A549 (cell line): ENCODE measurements at places on chromosomes 5 and 9. TPM values are rescaled to one million over a fixed set of nuclear protein-coding genes. Genes with fewer than 3 reads are reported as not detected.

The GABRB2 gene
- polyA plus RNA-seq, result not detected in 3 replicates

The GLRA1 gene
- not detected in 3 replicates for polyA plus RNA-seq

The CEP72 gene
- 10.6 to 10.8 TPM (median 10.8 TPM) in 3 replicates for polyA plus RNA-seq

The REXO4 gene
- polyA plus RNA-seq, result 30.3 to 31.7 TPM (median 31.0 TPM) in 3 replicates

The WNK2 gene
- 6.7 to 7.1 TPM (median 7.1 TPM) in 3 replicates for polyA plus RNA-seq

The AK6 gene
- 83.4 to 86.6 TPM (median 85.3 TPM) in 3 replicates for polyA plus RNA-seq

The NANS gene
- 53.3 to 58.2 TPM (median 56.8 TPM) in 3 replicates for polyA plus RNA-seq

The PPP2R2B gene
- polyA plus RNA-seq, result 0.08 to 0.13 TPM in 2 of 3 replicates, not detected in the other

The SIT1 gene
- polyA plus RNA-seq, result not detected in 3 replicates

The KCNMB1 gene
- not detected in 3 replicates for polyA plus RNA-seq

The MEF2C gene
- 0.06 to 0.12 TPM (median 0.10 TPM) in 3 replicates for polyA plus RNA-seq

The UBE2R2 gene
- 37.9 to 41.7 TPM (median 41.2 TPM) in 3 replicates for polyA plus RNA-seq

The SLC6A7 gene
- not detected in 3 replicates for polyA plus RNA-seq

The HABP4 gene
- 11.9 to 12.8 TPM (median 12.0 TPM) in 3 replicates for polyA plus RNA-seq
